ENCODE measurements at places on chromosomes 2 and 18.

- no peak for DNase-seq
Measured at GRCh38 chr2:160646684-160647444, 153.3 kb upstream of the RBMS1 start.

GRCh38 chr18:61893309-61893970 lies 633 bp upstream of the RNF152 start:
- peak; percentile 71 for DNase-seq

DNA sequence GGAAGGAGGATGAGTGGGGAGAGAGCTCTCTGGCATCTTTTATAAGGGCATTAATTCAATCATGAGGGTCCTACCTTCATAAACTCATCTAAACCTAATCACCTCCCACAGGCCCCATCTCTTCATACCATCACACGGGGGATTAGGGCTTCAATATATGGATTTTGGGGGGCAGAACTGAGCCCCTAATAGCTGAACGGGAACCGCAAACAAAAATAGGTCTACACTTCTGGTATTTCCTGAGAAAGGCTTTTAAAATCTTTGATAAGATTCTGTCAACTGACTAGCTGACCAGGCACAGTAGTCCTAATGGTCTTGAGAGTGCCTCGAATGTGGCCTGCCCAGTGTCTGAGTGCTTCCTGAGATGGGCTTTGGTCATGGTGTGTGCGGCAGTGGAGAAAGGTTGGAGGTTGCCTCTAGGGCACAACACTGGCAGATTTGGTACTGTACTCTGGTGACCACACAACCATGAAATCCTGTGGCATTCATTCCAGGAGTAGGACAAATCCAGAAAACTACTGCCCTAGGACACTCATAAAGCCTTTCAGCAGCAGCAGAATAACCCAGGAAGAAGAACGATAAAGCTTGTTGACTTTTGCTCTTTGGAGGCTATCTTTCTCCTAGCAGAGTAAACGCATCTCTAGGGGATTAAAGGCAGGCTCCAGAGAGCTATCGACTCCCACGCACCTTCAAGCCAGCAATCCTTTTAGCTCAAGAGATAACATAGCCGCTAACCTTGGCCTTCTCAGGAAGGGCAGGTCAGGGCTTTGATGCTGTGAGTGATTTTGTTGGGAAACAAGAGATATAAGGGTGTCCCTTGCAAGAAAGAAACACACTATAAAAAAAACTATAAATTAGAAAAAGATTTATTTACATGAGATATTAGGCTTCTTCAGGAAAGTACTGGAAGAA lies 12.3 kb upstream of the APOB start:
- no peak for DNase-seq

DNA sequence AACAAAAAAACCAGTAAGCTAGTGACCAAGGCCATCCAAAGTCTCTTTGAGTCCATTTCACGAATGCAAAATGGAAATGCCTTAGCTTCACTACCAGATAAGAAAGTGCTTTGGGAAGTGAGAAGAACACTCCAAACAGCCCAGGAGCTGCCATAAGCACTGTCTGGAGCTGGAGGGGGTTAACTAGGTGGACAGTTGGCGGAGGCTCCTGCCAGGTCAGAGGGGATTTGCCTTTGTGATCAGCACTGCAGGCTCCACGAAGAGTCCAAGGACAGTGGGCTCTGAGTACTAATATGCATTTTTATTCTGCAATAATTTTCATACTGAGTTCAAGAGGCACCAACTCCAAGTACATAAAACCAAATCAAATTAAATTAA lies 233.3 kb upstream of the SMAD2 start:
- no peak for DNase-seq

DNA sequence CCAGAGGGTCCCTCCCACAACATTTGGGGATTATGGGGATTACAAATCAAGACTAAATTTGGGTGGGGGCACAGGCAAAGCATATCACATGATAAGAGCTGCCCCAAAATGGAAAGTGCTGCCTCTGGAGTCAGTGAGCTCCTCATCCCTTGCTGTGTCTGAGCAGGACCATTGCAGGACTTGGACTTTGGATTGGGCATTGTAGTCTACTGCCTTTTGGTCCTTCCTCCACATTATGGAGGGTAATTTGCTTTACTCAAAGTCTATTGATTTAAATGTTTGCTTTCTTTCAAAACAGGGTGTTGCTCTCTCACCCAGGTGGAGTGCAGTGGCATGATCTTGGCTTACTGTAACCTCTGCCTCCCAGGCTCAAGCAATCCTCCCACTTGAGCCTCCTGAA lies 106.8 kb upstream of the LDAH start:
- DNase-seq, result no peak

- no peak for DNase-seq
Measured at GRCh38 chr2:109098251-109098920, 30.6 kb upstream of the SH3RF3 start.

- DNase-seq, result no peak
Measured at GRCh38 chr2:16096962-16097361, 156.6 kb downstream of the MYCN start.

DNA sequence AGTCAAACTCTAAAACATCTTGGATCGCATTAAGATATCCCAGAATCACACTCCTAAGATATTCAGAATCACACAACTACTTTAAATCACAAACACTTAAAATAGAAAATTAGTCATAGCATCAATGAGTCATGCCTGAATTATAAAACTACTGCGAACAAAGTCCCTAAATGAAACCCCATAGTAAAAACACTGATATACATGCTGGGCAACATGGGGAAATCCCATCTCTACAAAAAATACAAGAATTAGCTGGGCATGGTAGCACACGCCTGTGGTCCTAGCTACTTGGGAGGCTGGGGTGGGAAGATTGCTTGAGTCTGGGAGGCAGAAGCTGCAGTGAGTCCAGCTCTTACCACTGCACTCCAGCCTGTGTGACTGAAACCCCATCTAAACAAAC lies 101.7 kb downstream of the COBLL1 start:
- no peak for DNase-seq

DNA sequence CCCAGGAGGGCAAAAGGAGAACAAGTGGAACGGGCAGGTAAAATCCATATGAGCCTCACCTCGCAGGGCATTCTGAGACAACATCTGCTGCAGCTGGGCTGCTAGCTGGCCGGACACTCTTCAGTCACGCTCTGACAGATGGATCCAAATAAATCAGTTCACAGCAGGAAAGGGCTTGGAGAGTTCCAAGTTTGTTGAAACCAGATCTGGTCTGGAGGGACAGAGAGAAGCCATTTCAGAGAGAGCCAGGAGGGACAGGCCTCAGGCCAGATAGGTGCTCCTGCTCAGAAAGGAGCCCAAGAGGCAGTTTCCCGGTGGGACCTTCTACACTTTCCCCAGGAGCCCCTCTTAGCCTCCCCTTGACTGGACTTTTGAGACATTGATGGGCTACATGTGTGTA lies 28.2 kb upstream of the TNP1 start:
- DNase-seq, result no peak

DNA sequence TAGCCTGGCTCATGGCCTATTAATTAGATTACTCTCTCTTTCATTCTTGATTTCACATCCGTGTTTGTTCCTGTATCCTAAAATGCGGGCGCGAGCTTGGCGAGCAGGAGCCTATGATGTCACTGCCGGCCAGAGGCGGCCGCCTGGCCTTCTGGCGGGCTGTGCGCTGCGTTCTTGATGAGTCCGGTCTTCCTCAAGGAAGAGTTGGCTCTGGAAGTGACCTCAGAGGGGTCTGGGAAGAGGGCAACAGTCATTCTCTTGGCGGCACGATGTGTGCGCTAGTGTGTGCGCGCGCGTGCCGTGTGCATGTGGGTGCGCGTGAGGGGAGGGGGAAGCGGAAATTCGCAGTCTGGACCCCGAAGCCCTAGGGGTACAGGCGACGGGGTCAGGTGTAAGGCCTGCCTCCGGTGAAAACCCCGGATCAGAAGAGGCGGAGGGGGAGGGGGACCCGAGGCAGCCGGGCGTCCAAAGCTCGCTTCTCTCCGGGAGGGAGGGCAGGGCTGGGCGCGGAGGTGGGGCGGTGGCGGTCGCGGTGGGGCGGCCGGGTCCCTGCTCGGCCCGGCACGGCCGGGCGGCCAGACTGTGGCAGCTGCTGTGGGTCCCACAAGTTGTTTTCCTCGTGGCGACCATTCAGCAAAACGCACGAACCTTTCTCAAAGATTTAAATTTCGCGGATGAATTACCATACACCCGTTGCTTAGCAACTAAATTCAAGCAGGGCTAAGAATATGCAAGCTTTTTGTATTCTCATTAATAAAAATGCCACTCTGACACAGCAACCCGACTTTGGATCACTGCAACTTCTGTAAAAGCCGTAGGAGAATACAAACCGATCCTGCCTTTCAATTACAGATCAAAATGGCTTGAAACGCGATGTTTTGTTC lies 8.4 kb downstream of the POU3F3 start:
- DNase-seq, result peak; percentile 70

DNA sequence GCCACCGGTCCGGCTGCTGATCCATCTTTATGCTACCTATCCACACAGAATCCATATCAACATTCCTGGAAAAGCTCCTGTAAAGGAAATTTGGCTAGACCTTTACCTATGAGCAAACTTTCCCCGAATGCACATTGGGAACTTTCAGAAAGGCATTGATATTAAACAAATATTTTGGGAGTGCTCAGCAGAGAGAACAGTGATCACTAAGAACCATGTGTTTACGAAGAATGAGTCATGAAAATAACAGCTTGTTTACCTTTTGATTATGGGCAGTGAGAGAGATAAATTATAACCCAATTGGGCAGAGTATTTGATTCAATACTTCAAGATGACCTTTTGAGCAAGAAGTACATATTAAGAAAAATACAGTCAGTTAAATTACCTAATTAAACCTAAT lies 189.7 kb upstream of the CDH2 start:
- no peak for DNase-seq

- no peak for DNase-seq
Measured at GRCh38 chr2:182404975-182405561, 21.8 kb downstream of the PDE1A start.

GRCh38 chr18:43115076-43115921 lies at the start of gene RIT2:
Gene RIT2 (minus strand): TSS chr18:43115685.
- no peak for DNase-seq

- no peak for DNase-seq
Measured at GRCh38 chr2:236549165-236549564, 20.5 kb upstream of the ACKR3 start.

DNA sequence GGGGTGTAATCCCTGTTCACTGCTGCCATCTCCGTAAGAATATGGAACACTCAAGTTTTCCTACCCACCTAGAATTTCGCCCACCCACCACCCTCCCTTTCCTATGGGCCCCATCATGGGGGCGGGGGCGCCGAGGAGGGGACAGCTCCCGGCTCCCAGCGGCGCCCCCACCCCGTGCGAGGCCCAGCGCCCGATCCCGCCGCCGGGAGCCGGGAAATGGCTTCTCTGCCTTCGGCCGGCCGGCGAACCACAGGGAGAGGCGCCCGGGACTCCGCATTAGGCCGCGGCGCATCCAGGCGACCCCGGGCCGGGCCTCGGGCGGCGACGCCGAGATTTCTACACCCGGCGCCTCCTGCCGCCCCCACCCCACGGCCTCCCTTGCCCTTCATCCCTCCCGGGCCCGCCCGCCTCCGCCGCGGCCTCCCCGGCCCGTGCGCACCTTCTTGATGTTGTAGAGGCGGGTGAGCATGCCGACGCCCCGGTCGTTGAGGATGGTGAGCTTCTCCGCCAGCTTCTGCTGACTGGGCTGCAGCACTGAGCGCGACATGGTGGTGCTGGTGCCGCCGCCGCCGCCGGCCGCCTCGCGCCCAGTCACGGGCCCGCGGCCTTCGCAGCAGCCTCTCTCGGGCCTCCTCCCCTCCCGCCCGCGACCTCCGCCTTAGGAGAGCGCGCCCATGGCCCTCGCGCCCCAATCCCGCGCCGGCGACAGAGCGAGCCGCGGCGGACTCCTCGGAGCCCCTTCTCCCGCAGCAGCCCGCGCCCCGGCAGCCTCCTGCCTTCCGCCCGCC lies 510 bp downstream of the NCKAP1 start:
- peak; percentile 47 for DNase-seq

DNA sequence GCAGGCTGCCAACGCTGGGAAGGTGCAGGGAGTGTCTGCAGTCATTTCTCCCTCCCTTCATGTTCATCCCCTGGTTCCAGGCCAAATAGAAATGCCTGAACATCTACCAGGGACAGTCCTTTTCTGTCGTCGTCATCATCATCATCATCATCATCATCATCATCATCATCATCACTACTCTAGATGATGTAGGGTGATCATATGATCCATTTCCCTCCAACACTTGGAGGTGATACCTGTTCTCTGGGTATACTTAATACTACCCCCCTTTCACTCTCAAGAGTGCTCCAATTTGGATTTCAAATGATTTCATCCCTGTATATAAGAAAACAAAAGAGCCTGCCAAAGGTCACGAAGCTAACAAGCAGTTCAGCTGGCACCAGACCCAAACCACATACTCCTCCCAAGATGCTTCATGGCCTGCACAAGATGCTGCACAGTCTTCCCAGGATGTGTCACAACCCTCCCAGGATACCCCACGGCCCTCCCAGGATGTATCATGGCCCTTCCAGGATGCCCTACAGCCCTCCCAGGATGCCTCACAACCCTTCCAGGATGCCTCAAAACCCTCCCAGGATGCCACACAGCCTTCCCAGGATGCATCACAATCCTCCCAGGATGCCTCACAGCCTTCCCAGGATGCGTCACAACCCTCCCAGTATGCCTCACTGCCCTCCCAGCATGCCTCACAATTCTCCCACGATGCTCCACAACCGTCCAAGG lies 257.9 kb downstream of the DYSF start:
- DNase-seq, result no peak

DNA sequence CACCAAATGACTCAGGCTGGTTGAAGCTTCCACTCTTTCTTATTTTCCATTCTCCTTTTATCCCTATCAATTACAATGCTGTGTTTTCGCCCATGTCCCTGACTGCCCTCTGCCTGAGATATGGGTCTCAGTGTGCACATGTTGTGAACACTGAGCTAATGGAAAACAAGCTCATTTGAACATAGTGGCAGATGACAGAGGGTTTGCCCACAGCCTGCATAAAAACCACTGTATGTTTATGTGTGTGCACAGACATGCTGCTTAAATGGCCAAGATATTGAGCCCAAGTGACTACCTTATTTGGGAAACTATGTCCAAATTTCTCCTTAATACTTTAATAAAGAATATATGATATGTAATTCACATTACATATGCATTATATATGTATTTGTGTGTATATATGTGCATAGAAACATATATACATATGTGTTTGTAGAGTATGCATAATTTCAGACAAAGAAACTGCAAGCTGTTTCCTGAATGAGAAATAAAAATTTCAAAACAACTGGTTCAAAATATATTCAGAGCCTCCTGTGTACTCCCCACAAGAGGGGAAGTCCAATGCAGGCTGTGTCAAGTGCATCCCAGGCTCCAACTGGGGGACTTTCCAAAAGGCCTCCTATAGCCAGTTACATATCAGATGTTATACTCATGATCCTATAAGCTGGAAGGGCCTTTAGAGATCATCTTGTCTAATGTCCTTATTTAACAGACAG lies 92.7 kb upstream of the CD302 start:
- DNase-seq, result no peak

DNA sequence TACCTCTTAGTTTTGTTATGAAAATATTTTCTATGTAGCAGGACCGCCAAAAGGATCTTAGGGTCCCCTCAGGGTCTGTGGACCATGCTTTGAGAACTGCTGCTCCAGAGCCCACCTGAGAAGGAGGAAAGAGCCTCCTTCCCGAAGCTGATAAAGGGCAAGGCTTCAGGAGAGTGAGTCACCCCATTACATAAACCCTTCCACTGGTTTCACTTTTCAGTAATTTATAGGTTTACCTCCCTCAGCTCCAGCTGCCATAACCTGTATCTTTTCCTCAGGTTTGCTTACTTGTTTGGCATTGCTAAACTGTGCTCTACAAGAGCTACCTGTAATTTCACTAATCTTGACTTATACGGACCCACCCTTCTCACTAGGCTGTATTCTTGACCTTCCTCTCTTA lies 6.6 kb downstream of the TTLL4 start:
- no peak for DNase-seq

GRCh38 chr2:237244178-237244577 lies 158.5 kb downstream of the COPS8 start:
- DNase-seq, result no peak
